Activated T-helper 2 cell treated with anti-CD3 and anti-CD28 coated beads, Interferon-gamma antibody, Interleukin-2, Interleukin-4, amounts not matched to agents 10 μg/mL and 5 μg/mL and 100 μg/mL, durations not matched to agents 14 hours and 24 hours and 36 hours (primary cell): ENCODE measurements at places on chromosomes 2 and 18. TPM values are rescaled to one million over a fixed set of nuclear protein-coding genes. Genes with fewer than 3 reads are reported as not detected.

PNO1 gene
- total RNA-seq, result 24.5 and 24.7 TPM in 2 replicates

IL37 gene
- total RNA-seq, result not detected in 2 replicates

MDH1B gene
- total RNA-seq, result 0.25 and 0.55 TPM in 2 replicates

MOGAT1 gene
- 0.18 TPM in 1 of 2 replicates, not detected in the other for total RNA-seq

CHPF gene
- total RNA-seq, result 40.2 and 41.9 TPM in 2 replicates

SIX3 gene
- total RNA-seq, result 0.25 and 0.34 TPM in 2 replicates

SF3B6 gene
- total RNA-seq, result 137 and 143 TPM in 2 replicates

ARHGEF33 gene
- total RNA-seq, result 0.25 TPM in 1 of 2 replicates, not detected in the other

GRCh38 chr2:58973811-58974281, 732.7 kb upstream of the FANCL start:
- H3K4me3 ChIP-seq, result no peak overlapping the region
- H3K4me1 ChIP-seq, result no peaks in the 10 kb centered on the region
- no peak for DNase-seq
- no peaks in the 10 kb centered on the region for H3K27me3 ChIP-seq
- no peak overlapping the region for H3K27ac ChIP-seq

GRCh38 chr2:41963661-41964525, 83.9 kb upstream of the PKDCC start:
- H3K4me3 ChIP-seq, result no peak overlapping the region
- no peak overlapping the region for H3K27ac ChIP-seq
- H3K36me3 ChIP-seq, result no peaks in the 10 kb centered on the region
- peaks cover 15% of the 10 kb centered on the region for H3K27me3 ChIP-seq
- DNase-seq, result no peak
- no peaks in the 10 kb centered on the region for H3K4me1 ChIP-seq

GRCh38 chr2:136860443-136860958, 95.2 kb downstream of the THSD7B start:
- DNase-seq, result no peak
- no peaks in the 10 kb centered on the region for H3K27me3 ChIP-seq
- H3K4me1 ChIP-seq, result no peaks in the 10 kb centered on the region
- H3K4me3 ChIP-seq, result no peak overlapping the region
- H3K36me3 ChIP-seq, result no peaks in the 10 kb centered on the region

- DNase-seq, result no peak
- no peak overlapping the region for H3K4me3 ChIP-seq
- H3K27ac ChIP-seq, result no peak overlapping the region
Measured at GRCh38 chr2:198321522-198322088, 517.2 kb downstream of the PLCL1 start.

DNA sequence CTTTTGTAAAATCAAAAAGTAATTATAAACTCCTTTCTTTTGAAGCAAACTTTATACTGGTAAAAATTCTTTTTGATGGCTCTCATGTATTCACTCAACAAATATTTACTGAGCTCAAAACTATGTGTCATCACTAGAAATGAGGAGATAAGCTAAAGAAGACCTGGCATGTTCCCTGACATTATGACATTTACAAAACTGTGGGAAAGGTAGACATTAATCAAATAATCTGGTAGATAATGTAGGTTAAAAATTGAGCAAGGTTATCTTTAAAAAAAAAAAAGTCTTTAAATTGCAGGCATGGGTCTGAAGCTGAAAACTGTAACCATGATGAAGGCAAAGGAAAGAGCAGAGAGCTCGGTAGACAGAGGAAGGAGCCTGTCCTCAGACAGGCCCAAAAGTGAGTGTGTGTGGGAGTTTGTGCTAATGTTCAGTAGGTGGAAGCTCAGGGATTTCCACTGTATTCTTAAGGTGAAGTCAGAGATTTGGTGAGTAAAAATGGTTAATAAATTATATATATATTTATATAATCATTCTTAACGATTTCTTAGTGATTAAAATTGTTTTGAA, 612.9 kb downstream of the LRP1B start:
- no peaks in the 10 kb centered on the region for H3K36me3 ChIP-seq
- H3K27ac ChIP-seq, result no peak overlapping the region
- no peak for DNase-seq
- no peaks in the 10 kb centered on the region for H3K4me1 ChIP-seq

DNA sequence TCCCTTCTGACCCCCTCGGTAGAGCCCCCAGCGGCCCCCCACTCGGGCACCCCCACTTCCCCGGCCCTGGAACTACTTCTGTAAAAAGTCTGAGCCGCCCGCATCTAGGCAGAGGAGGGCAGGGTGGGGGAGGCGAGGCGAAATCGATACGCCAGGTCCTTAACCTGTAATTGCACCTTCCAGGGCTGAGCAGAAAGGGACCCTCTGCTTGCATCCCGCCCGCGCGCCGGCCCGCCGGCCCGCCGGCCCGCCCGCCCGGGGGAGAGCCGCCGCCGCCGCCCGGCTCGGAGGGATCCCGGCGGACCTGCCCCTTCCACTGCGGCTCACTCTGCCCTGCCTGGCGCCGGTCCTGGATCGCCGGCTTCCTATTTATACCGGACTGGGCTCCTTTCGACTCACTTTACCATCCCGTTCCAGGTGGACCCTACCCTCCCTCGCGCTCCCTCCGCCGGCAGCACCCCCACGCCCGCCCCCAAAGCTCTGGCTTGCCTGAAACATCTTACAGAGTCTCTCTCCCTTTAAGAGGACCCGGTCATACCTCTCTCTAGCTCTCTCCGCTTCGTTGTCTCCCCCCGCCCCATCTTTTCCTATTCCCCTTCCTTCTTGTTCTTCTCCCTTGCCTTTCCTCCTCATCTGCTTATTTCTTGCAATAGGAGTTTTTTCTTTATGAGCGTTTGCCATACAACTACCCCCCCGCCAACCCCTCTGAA, 797 bp downstream of the KLHL14 start:
- no peaks in the 10 kb centered on the region for H3K36me3 ChIP-seq
- H3K27me3 ChIP-seq, result peaks cover 52% of the 10 kb centered on the region
- no peak overlapping the region for H3K27ac ChIP-seq
- no peak overlapping the region for H3K4me3 ChIP-seq

GRCh38 chr2:50772607-50773006, 259.3 kb downstream of the NRXN1 start:
- no peak overlapping the region for H3K4me3 ChIP-seq
- H3K27ac ChIP-seq, result no peak overlapping the region
- no peaks in the 10 kb centered on the region for H3K27me3 ChIP-seq
- H3K4me1 ChIP-seq, result no peaks in the 10 kb centered on the region
- no peak for DNase-seq
- H3K36me3 ChIP-seq, result no peaks in the 10 kb centered on the region

- peaks cover 36% of the 10 kb centered on the region for H3K4me1 ChIP-seq
- no peak overlapping the region for H3K27ac ChIP-seq
- H3K4me3 ChIP-seq, result no peak overlapping the region
- no peak for DNase-seq
- H3K27me3 ChIP-seq, result peaks cover 21% of the 10 kb centered on the region
Measured at GRCh38 chr2:9980520-9980919, 29.0 kb downstream of the GRHL1 start.

- no peaks in the 10 kb centered on the region for H3K36me3 ChIP-seq
- H3K4me1 ChIP-seq, result no peaks in the 10 kb centered on the region
- H3K27ac ChIP-seq, result no peak overlapping the region
- DNase-seq, result no peak
Measured at GRCh38 chr2:79770926-79771325, 258.1 kb downstream of the CTNNA2 start.

DNA sequence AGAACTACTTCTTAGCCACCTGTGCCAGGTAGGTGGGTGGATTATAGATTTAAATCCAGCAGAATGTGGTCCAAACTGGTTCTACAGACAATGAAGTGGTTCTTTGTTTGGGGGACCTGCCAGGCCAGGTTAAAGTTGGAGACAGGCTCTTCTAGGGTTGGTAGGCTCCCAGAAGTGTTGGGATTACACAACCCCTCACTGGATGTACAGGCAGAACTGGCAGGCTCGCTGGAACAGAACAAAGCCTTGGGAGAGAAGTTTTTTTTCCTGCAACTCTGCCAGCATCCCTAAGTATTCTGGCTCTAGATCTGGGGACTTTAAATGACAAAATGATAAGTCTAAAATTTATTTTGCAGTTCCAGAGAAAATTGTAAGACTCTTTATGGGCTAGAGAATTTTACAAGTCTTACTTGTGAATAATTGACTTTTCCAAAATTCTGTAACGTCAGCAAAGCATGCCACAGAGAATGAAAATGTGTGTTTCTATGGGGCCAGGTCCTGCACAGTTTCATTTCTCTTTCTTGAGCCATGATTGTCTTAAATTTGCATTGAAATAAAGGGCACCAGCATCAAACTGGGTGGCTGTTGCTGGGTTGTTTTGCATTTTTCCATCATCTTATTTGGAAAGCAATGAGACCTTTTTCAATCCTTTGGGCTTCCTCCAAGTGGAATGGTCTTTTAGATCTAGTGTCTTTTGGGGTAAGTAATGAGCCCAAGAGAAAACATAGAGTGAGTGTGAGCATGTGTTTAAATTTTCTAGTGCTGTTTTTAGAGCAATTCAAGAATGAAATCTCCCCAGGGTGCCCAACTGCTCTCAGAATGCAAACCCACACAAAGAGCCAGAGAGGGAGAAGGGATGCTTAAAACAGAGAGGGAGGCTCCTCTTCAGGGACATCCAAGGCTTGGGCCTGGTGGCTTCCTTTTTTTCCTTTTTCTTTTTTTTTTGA, 32.4 kb upstream of the ATL2 start:
- H3K36me3 ChIP-seq, result peaks cover 4% of the 10 kb centered on the region
- H3K27me3 ChIP-seq, result peaks cover 15% of the 10 kb centered on the region
- DNase-seq, result no peak

GRCh38 chr2:146981921-146982320, 862.9 kb upstream of the ACVR2A start:
- no peak overlapping the region for H3K27ac ChIP-seq
- DNase-seq, result no peak
- H3K4me3 ChIP-seq, result no peak overlapping the region
- no peaks in the 10 kb centered on the region for H3K36me3 ChIP-seq
- no peaks in the 10 kb centered on the region for H3K27me3 ChIP-seq

DNA sequence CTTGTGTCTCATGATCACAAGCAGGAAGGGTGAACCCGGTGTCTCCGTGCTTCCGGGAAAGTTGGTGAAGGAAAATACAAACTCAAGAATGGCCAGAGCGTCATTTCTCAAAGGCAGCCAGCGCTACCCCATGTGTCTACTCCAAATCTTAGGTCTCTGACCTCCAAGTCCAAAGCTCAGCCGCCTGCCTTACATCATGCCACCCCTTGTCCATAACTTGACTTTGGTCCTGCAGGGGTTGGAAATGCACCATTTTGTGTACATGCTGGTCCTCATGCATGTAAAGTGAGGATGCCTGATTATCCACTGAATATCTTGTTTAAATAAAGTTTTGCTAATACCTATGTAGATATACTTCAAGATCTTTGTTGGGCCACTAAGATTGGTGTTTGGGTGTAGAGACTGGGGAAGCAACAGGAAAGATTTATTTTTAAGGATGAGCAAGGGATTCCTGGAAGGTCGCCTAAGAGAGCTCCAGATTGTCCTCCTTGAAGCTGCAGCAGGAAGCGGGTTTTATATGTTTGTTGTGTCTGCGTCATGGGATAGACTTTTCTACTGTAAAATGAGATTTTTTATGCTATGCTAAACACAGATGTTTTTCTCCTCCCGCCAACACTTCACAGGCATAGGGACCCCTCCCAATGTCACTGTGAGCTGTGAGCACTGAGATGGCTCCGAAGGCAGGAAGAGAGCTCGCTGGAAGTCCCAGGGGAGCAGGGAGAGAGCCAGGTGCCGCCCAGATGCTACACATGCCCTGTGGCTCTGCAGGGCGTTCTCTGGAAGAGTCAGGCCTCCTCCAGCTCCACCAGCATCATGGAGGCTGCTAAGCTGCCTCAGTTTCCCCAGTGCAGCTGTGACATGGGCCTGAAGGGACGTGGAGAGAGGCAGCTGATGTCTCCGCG, 176.2 kb upstream of the HDAC4 start:
- H3K4me3 ChIP-seq, result no peak overlapping the region
- peaks cover 6% of the 10 kb centered on the region for H3K27me3 ChIP-seq
- H3K27ac ChIP-seq, result no peak overlapping the region
- DNase-seq, result no peak
- peaks cover 6% of the 10 kb centered on the region for H3K4me1 ChIP-seq
- no peaks in the 10 kb centered on the region for H3K36me3 ChIP-seq

DNA sequence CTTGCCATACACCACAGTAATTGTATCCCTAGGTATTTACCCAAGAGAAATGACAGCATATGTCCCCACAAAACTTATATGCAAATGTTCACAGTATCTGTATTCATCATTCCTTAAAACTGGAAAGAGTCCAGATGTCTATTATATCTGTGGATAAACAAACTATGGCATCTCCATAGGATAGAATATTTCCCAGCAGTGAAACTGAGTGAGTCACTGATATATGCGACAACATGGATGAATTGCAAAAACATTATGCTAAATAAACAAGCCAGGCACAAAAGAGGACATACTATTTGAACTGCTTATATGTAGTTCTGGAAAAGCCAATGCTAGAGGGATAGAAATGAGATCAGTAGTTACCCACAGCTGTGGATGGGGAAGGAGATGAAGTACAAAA, 359.4 kb upstream of the DSEL start:
- H3K4me1 ChIP-seq, result no peaks in the 10 kb centered on the region
- no peak overlapping the region for H3K27ac ChIP-seq
- DNase-seq, result no peak
- H3K27me3 ChIP-seq, result no peaks in the 10 kb centered on the region
- H3K36me3 ChIP-seq, result no peaks in the 10 kb centered on the region

DNA sequence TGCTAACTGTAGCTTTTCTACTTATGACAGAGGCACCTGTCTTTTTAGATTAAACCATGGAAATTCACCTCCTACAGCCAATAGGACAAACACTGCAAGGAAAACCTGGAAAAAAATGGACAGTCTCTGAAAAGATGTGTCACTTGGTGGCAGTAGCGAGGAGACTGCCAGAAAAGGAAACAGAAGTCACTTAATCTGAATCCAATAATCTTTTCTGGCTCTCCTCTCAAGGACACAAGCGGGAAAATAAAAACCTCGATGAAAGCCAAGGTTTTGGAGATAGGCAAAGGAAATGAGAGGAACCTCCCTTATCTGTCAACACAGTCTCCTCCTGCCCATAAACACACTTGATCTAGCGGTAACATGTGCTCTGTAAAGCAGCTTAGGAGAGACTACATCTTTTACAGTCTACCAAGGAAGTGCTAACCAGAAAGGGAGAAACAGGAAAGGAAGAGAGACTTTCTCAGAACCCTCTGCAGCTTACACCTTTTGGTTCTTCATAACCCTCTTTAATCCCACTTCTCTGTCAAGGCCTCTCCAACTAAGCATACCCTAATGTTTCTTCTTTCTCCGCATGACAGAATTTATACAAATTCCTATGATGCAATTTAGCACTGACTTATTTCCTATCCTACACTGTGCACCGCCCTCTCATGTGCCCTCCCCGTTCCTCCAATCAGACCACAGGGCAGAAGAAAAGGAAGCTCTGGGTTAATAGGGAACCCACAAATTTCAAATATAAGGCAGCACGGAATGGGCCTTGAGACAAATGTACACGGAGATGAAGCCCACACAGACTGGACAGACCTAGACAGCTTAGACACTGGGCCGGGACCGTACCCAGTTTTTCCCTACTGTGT, 52.8 kb downstream of the CLASP1 start:
- H3K4me3 ChIP-seq, result peak overlapping the region; percentile 52
- peaks cover 1% of the 10 kb centered on the region for H3K36me3 ChIP-seq
- H3K27ac ChIP-seq, result peak overlapping the region; percentile 52
- H3K27me3 ChIP-seq, result no peaks in the 10 kb centered on the region
- DNase-seq, result no peak

GRCh38 chr18:35236571-35237363, 4.1 kb upstream of the ZNF397 start:
- no peak overlapping the region for H3K27ac ChIP-seq
- no peak for DNase-seq
- no peaks in the 10 kb centered on the region for H3K36me3 ChIP-seq
- H3K27me3 ChIP-seq, result peaks cover 3% of the 10 kb centered on the region
- H3K4me3 ChIP-seq, result no peak overlapping the region
